ENCODE measurements at places on chromosomes 2 and 18.
A peak's percentile ranks its signal among the peaks of the same experiment; 100 is the strongest.

DNA sequence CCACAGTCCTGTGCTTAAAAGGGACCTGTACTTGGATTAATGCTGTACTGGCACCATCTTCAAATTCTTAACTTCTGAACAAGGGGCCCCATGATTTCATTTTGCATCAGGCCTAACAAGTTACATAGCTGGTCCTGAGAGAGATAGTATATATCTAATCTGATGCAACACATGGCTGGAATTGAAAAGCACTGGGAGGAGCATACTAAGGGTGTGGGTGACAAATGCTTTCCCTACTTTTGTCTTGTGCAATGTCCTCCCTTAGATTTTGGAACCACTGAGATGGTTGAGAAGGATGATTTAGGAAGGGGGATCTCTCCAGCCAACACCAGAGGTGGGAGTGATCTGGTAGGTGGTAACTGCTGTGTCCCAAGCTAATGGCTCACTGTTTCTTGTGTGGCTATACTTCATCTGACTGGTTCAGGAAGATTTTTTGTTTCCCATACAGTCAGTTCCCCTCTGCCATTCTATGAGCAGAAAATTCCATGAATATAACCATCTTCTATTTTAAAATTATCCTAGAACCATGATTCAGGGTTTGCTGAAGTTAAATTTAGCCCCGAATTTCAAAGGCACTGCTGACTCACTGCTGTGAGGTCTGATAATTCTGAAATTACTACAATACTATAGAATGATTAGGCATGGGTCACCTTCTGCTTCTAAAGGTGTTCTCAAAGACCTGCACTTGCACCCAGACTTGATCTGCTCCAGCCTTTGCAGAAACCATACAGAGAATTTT is 108.3 kb upstream of the NCKAP5 start:
- no peak for DNase-seq

- no peak for DNase-seq
Observed at GRCh38 chr2:138632066-138632620, 130.6 kb downstream of the SPOPL start.

GRCh38 chr2:28334527-28334894 is 58.1 kb upstream of the FOSL2 start:
- DNase-seq: no peak

- no peak for DNase-seq
Observed at GRCh38 chr2:159879051-159879604, 81.1 kb upstream of the CD302 start.

- DNase-seq: no peak
Observed at GRCh38 chr2:201926067-201926466, 107.6 kb upstream of the FZD7 start.

GRCh38 chr2:231364961-231365810 is 30.3 kb upstream of the B3GNT7 start:
- DNase-seq: peak; percentile 73

- no peak for DNase-seq
Observed at GRCh38 chr2:186515376-186515775, 29.3 kb downstream of the ZC3H15 start.

GRCh38 chr2:173749315-173749714 is 215.9 kb downstream of the SP3 start:
- DNase-seq: no peak

GRCh38 chr2:173881461-173881860 is 83.7 kb downstream of the SP3 start:
- DNase-seq: no peak

All from spleen (tissue), 13 donors.